ENCODE measurements at places on chromosomes 12 and 14.

GRCh38 chr12:5273709-5274108, 158.2 kb upstream of the NTF3 start:
- DNase-seq, result no peak

GRCh38 chr14:23149745-23150144, 30.7 kb upstream of the CEBPE start:
- no peak for DNase-seq

GRCh38 chr14:81301813-81302212, 81.1 kb upstream of the GTF2A1 start:
- DNase-seq, result no peak

DNA sequence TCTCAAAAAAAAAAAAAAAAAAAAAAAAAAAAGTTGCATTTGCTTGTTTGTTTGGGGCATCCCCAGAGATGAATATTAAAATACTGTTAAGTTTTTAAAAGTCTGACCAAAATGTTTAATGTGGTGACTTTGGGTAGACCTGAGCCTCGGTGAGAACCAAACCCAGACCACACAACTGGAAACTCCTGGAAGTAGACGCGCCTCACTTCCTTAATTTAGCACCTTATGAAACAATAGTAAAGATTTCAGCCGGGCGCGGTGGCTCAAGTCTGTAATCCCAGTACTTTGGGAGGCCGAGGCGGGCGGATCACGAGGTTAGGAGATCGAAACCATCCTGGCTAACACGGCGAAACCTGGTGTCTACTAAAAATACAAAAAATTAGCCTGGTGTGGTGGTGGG, 9.3 kb downstream of the NFKBIA start:
- DNase-seq, result no peak

- no peak for DNase-seq
Observed at GRCh38 chr12:106276032-106276740, 26.3 kb upstream of the TCP11L2 start.

- no peak for DNase-seq
Observed at GRCh38 chr12:31658471-31659086, 909 bp upstream of the ETFBKMT start.

GRCh38 chr12:119154435-119154818, 24.3 kb upstream of the HSPB8 start:
- no peak for DNase-seq

DNA sequence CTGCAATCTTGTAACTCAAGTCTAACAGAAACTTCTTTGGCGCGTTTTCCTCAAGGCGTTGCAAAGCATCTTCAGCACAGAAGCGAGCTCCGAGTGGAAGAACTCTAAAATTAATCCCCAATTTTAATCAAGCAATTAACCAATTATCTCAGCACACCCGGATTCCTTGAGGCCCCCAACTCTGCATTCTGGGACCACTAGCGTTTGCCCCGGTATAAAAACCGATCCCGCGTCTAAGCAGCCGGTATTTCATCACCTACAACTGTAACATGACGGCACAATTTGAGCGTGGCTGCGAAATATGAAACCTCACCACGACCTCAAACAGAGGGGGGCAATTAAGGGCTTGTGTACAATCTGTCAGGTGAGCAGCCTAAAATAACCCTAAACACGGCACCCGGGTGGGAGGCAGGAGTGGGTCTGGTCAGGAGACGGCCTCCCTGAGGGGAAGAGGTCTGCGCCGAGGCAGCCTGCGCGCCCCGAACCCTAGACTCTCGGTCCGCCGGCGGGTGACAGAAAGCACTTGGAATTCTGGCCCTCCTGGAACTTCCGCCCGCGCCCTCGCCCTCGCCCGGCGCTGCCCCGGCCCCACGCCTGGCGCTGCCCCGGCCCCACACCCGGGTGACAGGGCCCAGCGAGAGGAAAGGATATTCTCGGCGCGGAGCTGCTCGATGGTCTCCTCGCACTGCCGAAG, 594 bp downstream of the ZCCHC8 start:
- no peak for DNase-seq

DNA sequence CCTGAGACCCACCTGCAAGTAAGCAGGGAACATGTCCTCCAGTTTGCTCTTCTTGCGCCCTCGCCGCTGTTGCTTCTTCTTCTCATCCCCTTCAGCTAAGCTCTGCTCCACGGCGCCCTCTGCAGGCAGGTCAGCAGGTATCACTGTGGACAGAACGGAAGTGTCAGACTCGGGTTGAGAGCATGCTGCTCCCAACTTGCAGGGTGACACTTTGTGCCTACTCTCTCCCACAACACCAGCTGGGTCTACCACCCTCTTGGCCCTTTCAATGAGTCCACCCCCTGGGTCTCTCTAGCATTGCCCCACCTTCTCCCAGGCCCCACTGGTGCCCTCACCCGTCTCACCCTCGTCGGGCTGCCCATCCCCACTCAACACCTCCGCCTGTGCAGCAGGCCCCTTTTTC, 16.7 kb downstream of the KMT2D start:
- peak; percentile 11 for DNase-seq

GRCh38 chr12:129119537-129119936, 266.3 kb downstream of the GLT1D1 start:
- DNase-seq, result no peak

GRCh38 chr14:67438969-67439368, 27.0 kb upstream of the PLEK2 start:
- DNase-seq, result no peak

- DNase-seq, result no peak
Observed at GRCh38 chr12:39626033-39626814, 6.6 kb upstream of the ABCD2 start.

DNA sequence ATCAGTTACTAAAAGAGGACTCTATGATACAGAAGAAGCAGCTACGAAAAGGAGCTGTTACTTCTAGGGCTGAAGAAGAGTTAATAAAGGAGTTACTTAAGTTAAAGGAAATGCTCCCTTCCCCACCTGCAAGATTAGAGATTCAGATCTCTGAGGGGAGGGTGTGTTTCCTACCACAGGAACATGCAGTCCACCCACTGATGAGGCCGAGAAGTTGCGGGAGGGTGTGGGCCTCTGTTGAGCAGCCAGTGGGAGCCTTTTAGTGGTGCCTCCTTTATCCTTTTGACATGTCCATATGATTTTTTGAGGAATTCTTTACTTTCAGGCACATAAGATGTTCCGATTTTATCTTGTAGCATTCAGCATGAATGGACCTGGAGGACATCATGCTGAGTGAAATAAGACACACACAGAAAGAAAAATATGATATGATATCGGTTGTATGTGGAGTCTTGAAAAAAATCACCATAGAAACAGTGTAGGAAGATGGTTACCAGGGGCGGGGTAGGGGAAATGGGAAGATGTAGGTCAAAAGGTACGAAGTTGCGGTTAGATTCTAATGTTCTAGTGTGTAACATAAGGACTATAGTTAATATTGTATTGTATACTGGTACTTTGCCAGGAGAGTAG, 4.4 kb upstream of the M6PR start:
- no peak for DNase-seq

GRCh38 chr12:123681605-123682004, 10.7 kb downstream of the TCTN2 start:
- DNase-seq, result no peak

GRCh38 chr14:70838076-70838475, 28.8 kb upstream of the MAP3K9 start:
- DNase-seq, result no peak

- no peak for DNase-seq
Observed at GRCh38 chr14:90514015-90514398, 117.2 kb downstream of the CALM1 start.

- no peak for DNase-seq
Observed at GRCh38 chr14:93037351-93037750, 78.4 kb downstream of the ITPK1 start.

DNA sequence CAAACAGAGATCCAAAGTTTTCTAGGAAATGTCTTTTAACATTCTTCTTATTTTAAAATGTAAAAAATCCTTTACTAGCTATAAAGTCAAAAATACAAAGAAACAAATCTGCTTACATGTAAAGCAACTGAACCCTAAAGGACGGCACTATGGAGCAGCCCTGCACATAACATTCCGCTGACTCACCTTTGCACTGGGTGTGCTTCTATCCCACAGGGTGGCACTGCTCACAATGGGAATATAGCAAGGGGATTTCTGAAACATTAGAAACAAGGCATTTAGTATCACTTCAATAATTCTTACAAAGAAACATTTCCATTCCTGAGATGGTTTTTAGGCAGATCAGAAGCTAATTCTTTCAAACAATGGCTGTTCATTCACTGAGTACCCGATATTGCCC, 94.3 kb downstream of the C12orf42 start:
- DNase-seq, result no peak

- DNase-seq, result peak; percentile 95
Observed at GRCh38 chr12:50084775-50085614, at the start of gene SMARCD1. TSS of gene SMARCD1 (plus strand) at chr12:50085342. CDS start at chr12:50085370, 28 bp downstream.

- DNase-seq, result no peak
Observed at GRCh38 chr14:55731881-55732498, 152.0 kb downstream of the KTN1 start.

DNA sequence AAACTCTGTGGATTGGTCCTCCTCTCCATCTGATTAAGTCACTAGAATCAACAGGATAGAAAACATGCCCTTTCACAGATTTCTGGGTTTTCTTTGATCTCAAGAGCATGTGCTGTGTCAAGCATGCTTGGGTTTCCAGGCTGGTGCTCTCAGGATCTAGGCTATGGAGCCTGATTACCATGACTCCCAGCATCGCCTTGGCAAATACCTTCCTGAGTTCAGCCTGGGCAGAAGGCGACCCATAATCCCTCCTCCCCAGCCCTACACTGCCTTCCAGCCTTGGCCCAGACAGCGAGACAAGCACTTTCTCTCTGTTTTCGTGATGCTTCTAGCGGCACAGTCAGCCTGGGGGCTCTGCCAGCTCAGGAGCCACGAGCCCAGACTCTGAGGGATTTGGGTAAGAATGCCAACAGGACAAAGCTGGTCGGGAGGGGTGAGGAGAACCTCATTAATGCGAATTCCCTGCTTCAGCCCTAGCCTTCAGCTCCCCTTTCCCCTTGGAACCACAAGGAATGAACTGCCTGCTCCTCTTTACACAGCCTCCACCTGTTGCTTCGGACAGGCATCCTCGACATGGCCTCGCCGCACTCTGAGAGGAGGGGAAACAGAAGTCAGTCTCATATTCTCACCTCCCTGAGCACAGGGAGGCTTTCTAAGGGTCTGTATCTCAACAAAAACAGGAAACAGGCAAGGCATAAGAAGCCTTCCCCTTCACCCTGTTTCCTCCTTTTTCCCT, 227.1 kb downstream of the MSRB3 start:
- no peak for DNase-seq

GRCh38 chr14:66140213-66140918, 345.8 kb upstream of the CCDC196 start:
- DNase-seq, result no peak

DNA sequence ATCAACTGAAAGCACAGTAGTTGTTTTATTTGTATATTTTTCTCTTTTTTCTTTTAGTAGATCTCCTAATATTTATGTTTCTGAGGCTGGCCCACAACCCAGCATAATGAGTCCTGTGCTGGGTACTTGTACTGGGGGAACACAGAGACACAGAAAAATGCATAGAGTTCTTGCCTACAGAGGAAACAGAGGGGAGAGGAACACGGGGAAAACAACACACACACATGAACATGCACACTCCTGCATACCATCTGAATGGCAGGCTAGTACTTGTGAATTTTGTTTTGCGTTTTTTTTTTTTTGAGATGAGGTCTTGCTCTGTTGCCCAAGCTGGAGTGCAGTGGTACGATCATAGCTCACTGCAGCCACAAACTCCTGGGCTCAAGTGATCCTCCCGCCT, 21.3 kb downstream of the PITPNM2 start:
- no peak for DNase-seq

GRCh38 chr12:6140651-6141447, 16.4 kb upstream of the VWF start:
- no peak for DNase-seq

GRCh38 chr14:61281948-61282275, 774 bp upstream of the TMEM30B start:
- DNase-seq, result no peak

GRCh38 chr12:93766796-93767523, 89.8 kb downstream of the CRADD start:
- peak; percentile 88 for DNase-seq

DNA sequence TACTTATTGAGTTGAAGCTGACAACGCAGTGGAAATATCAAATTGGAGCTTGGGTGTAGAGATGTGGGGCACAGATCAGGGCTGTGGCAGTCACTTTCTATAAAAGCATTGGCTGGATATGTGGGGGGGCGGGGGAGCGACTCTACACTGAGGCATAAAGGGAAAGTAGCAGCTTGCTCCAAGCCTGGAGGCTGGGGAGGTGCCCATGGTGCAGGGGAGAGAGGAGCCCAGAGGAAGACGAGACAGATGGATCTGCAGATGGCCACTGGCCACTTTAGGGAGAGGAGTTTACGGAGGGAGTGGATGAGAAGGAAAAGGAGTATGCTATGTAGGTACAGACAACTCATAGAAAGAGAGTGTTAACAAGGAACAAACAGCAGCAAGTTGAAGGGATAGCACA, 13.5 kb upstream of the NGB start:
- DNase-seq, result no peak

DNA sequence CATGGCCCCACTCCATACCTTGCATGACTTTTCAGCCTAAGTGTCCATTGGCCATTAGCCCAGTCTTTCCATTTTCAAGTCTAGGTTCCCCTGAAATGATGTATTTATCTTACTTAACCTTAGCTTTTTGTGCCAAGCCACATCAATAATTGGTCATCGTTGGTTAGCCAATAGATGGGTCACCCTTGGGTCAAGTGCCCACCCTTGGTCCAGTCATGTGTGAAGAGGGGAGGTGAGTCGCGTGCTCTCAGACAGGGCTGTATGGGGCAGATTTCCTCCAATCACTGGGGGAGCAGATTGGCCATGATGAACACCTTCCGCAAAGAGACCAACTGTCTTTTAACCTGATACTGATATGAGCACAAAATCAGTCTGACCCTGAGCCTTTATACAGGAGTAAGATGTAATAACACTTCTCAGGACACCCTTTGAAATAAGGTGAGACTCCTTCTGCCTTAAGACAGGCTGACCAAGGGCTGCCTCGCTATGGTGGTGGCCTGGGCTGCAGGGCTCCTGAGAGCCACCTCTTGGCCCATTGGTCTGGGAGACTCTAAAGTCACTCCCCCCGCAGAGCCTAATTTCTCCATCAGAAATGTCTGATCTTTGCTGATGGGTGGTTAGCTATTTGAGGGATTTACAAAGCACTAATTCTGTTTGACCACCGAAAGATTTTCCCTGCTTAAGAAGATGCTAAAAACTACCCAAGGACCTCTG, 143.2 kb downstream of the ZFP36L1 start:
- DNase-seq, result no peak

DNA sequence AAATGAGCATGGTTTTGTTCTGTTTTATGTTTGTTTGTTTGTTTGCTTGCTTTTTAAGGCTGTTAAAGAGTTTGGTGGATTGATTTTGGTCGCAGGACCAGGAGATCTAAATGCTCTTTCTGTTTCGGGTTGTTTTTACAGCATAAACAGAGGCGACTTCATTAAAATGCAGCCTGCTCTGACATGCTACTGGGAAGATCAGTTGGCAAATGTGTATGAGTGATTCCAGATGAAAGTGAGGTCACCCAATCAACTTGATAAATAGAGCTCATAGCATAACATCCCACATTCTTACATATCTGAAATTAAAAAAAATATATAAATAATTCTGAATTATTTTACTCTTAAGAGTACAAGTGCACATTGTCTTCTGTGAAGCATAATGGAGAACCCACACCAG, 947.7 kb downstream of the GALC start:
- DNase-seq, result no peak
